Activated CD8-positive, alpha-beta T cell treated with anti-CD3 and anti-CD28 coated beads, Interleukin-2, amount 10 ng/mL, durations not matched to agents 7 days and 5 days (primary cell): ENCODE measurements at places on chromosomes 11 and 22. TPM values are rescaled to one million over a fixed set of nuclear protein-coding genes. Genes with fewer than 3 reads are reported as not detected.

DNA sequence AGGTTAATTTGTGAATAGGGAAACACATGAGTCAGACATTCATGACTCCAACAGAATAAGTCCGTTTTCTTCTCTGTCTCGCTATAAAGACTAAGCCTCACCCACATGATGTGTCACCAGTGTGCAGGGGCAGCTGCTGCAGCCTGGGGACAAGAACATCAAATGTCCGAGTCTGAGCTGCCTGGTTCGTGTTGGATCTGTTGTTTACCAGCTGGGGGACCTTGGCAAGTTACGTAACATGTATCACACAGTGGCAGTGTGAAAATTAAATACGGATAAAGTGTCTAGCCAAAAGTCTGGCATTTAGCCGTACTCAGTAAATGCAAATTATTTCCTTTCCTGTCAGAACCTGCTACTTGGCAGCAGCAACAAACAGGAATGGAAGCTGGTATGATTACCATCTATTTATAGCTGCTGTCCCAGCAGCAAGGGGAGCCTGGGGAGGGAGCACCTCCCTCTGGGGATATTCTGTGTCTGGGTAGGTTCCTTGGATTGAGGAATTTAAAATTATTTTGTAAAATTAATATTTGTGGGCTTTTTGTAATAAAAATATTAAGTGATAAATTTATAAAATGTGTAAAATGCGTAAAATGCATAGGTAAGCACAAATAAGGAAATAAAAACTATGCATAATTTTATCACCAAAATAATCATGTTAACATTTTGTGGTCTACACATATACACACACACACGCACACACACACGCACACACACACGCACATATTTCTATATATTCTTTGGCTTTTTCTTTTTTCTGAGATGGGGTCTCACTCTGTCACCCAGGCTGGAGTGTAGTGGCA, 1.3 kb upstream of the CLDN25 start:
- DNase-seq, result no peak

- peak; percentile 84 for DNase-seq
Measured at GRCh38 chr22:23767673-23768548, at the start of gene CHCHD10. TSS of gene CHCHD10 (minus strand) at chr22:23767972. CDS start at chr22:23767874, 98 bp downstream.

The LUZP2 gene
- not detected for total RNA-seq

The STX5 gene
- 30.4 TPM for total RNA-seq

GRCh38 chr11:35531246-35531645, 5.8 kb upstream of the PAMR1 start:
- DNase-seq, result no peak
